ENCODE measurements at places on chromosomes 7 and 10. TPM values are rescaled to one million over a fixed set of nuclear protein-coding genes. Genes with fewer than 3 reads are reported as not detected.
A peak's percentile ranks its signal among the peaks of the same experiment; 100 is the strongest.

DNA sequence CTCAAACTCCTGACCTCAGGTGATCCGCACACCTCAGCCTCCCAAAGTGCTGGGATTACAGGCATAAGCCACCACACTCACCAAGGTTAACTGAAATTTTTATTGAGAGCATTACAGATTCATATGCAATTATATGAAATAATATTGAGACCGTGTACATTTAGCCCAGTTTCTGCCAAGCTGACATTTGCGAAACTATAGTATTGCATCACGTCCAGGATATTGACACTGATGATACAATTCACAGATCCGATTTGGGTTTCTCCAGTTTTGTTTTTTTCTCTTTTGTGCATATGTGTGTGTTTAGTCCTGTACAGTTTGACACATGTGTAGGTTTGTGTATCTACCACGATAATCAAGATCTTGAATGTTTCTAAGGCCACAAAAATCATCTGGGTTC is 627.9 kb upstream of the FOXK1 start:
- no peak for DNase-seq

Gene XRCC2
- 6.9 TPM for total RNA-seq

GRCh38 chr10:101646364-101646763 is 48.6 kb downstream of the FBXW4 start:
- peak; percentile 53 for DNase-seq

GRCh38 chr7:143002898-143003297 is 24.0 kb downstream of the OR9A2 start:
- DNase-seq, result no peak

- DNase-seq, result no peak
Measured at GRCh38 chr10:59229441-59229840, 53.0 kb downstream of the PHYHIPL start.

Gene GIMAP8
- not detected for total RNA-seq

DNA sequence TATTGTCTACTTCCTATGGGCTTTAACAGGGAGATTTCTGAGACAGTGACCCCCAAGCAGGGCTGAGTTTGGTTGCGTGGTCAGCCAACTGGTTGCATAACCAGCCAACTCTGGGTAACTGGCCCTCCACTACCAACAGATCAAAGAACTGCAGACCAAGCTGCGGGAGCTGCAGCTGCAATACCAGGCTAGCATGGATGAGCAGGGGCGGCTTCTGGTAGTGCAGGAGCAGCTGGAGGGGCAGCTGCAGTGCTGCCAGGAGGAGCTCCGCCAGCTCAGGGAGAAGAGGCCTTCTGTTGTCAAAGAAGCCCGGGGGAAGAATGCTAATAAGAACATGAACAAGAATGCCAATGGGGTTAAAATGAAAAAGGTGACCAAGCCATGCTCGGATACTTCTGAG is 15.7 kb upstream of the FLNC start:
- no peak for DNase-seq

Gene ZNF786
- total RNA-seq, result 6.4 TPM

DNA sequence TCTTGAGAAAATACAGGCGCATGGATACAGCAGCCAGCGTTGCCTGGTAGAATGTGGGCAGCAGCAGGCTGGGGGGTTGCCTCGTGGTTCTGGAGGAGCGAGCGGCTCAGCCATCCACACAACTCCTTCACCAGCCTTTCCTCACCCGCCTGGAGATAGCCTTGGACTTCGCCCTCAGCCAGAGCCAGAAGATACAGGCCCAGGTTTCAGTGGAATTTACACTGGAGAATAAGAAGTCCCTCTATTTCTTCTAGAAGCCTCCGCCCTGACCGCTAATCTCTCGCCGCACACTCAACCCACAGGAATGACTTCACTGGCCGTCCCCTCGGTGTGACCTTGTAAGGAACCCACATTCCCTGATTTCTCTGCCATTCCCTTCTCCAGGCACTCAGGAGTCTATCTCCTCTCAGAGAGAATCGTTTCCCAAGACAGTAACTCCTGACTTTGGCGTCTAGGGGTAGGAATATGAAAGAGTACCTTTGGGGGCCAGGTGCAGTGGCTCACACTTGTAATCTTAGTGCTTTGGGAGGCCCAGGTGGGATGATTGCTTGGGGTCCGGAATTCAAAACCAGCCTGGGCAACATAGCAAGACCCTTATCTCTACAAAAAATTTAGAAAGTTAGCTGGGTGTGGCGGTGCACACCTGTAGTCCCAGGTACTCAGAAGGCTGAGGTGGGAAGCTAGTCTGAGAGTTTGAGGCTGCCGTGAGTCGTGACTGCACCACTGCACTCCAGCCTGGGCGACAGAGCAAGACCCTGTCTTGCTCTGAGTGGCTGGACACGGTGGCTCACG is 52.0 kb upstream of the ECHDC3 start:
- no peak for DNase-seq

- no peak for DNase-seq
Measured at GRCh38 chr7:112271162-112271561, 64.7 kb downstream of the ZNF277 start.

Gene PIP4K2A
- 39.2 TPM for total RNA-seq

GRCh38 chr10:54469587-54470323 is 331.3 kb downstream of the PCDH15 start:
- no peak for DNase-seq

- peak; percentile 55 for DNase-seq
Measured at GRCh38 chr7:150383710-150384397, 4.7 kb downstream of the ZNF775 start.

Gene EBF3
- total RNA-seq, result 0.24 TPM

Gene PON3
- total RNA-seq, result not detected

Gene PNLIP
- total RNA-seq, result not detected

Gene CLRN3
- total RNA-seq, result not detected

DNA sequence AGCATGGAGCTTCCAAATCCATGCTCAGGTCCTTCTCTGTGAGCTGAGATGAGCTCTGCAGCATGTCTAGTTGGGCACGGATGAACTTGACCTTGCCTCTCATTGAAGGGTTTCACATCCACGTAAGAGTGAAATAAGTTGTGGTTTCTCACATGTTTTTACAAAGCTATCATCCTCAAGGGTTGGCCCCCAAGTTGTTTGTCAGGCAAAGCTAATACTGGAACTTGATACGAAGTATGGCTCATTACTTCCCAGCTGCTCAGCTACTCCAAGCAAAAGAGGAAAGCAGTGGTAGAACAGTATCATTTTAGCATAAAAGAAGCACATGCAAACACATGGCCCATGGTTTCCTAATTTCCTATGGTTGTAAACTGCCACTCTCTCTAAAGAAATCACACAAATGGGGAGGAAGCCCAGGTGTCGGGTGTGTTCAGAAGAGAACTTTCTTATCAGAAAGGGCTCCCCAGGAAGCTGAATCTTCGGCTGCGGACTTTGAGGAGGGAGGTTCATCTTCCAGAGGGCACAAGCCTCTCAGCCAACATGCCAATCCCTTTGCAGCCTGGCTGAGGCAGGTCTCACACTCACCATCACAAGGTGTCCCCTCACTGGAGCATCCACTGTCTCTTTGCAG is 45.3 kb downstream of the PDLIM1 start:
- no peak for DNase-seq

- peak; percentile 33 for DNase-seq
Measured at GRCh38 chr10:119252051-119252465, 44.7 kb downstream of the GRK5 start.

GRCh38 chr10:46270086-46270811 is 16.5 kb upstream of the ANTXRL start:
- no peak for DNase-seq

DNA sequence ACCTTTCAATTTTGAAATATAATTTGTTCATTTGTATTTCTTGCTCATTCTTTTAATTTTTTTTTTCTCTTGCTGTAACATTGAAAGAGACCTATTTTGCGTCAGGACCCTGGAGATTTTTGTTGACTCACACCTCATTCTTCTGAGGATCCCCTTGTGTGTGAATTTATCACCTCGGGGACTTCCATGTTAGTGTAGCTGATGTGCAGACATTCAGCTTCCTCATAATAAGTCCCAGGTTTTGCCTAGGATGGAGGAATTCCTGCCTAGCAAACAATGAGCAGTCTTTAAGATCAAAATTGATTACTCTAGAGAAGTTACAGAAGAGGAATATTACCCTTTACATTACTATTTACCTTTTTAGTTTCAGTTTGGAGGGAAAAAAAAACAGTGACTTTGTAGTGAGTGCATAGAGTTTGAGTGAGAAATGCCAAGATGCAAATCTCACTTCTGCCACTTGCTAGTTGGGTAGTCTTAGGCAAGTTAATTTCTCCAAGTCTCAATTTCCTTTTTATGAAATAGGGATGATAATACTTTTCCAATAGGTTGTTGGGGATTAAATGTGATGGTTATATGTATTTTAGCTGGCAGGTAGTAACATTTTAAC is 14.3 kb downstream of the TES start:
- no peak for DNase-seq

- DNase-seq, result no peak
Measured at GRCh38 chr10:124085680-124086079, 7.7 kb downstream of the CHST15 start.

- no peak for DNase-seq
Measured at GRCh38 chr7:138556771-138557484, 96.9 kb downstream of the TRIM24 start.

DNA sequence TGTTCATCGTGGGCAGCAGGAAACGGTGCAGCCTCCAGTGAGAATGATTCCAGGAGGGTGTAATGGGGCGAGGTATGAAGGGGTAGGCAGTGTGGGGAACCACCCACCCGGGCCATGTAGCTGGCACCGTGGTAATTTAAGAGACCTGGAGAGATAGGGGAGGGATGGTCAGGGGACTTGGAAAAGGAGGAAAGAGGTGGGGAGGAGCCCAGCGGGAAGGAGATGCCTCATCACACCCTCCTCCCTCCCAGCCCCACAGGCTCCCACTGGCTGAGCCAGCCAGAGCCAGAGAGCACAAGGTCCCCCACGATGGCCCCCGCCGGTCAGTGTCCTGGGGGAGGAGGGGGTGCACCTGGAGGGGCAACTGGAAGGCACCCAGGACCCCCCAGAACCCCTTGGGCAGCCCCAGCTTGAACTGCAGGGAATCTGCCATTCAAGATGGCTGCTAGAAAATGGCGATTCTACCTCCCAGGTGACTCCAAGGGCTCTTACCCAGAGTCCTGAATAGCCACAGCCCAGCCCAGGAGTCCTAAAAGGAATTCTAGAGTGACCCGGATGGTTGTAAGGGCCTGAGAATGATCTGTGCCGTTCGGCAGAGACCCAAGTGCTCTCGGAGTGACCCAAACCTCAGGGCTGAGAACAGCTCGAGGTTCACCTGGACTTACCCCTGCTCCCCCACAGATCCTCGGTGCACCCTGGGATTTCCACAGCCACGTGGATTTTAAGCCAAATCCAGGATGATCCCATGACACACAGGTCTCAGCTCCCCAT is 28.8 kb downstream of the CALML3 start:
- no peak for DNase-seq

Gene FAM241B
- total RNA-seq, result 27.8 TPM

Gene SNCG
- total RNA-seq, result 71.1 TPM

GRCh38 chr7:100641463-100641859 is at the start of gene TFR2:
TSS of gene TFR2 (minus strand) at chr7:100641552. CDS start at chr7:100641509, 43 bp downstream.
- no peak for DNase-seq

DNA sequence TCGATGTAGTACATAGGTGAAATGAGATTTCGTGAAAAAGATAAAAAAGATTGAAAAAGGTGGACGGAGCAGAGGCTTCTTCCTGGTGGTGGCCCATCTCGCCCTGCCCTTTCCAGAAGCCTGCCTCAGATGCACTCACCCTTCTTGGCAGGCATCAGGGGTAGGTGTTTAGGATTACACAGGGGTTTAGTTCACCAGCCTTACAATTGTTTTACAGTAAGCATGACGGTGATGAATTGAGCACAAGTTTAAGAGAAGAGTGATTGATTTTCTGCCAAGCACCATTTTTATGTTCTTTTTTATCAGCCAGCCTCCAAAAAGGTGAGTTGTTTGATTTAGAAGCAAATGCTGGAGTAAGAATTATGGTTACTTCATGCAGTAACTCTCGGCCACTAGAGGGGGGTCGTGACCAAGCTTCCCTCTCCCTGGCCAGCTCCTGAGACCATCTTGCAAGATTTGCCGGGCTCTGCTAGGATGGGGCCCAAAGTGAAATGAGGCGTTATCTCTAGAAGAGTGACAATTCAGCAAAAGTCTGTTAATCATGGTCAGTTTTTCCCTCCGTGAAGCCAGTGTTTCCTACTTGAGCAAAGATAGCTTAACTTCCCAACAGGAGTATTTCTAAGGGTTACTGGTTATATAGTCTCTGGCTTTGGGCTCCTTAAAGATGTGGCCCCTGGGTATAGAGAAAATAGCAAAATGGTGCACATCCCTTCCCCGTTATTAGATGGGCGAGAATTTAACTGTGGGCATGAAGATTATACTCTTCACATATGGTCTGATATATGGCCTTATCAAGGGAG is 228.8 kb downstream of the BMPER start:
- DNase-seq, result peak; percentile 89

Gene PLEKHS1
- not detected for total RNA-seq

DNA sequence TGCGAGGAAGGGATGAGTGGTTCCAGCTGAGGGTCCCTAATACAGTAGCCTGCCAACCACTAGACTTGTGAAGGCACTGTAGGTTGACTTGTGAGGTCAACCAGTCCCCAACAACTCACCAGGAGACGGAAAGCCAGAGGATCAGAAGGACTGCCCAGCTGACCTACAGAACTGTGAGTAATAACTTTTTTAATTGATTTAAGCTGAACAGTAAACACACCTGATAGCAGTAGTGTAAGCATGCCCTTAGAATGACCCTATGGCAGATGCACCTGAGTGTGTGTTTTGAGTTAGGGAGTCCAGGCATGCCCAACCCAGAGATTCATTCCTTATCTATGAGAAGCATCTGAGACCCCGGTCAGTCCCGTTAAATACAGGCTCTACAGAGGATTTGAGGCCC is 14.1 kb downstream of the PRLHR start:
- DNase-seq, result no peak

- DNase-seq, result no peak
Measured at GRCh38 chr7:21364801-21365271, 63.0 kb upstream of the SP4 start.

DNA sequence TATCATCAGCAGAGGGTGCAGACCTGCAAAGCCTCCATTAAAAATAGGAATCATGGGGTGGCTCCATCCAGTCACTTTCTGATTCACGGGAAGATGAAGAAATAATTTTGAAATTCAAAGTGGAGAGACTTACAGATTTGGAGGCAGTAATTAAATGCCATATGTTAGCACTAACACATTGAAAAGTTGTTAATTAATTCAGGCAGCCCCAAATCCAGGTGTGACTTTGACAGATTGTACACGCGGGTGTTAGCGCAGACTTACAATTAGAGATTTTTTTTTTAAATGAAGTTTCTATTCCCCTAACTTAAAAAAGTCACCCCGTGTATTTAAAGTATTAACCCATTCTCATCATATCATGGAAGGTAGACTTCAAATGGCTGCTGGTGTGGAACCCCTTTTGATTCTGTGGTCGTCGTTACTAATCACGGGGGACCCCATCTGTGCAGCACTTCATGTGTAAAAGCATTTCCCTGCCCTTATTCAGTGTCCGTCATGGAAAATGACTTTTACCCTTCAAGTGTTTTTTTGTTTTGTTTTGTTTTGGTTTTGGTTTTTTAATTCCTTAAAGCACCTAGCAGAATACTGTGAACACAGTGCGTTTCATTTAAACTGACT is 235.8 kb downstream of the CELF2 start:
- DNase-seq, result no peak

- DNase-seq, result no peak
Measured at GRCh38 chr10:49115796-49116508, 630 bp upstream of the VSTM4 start.

Gene ADAP1
- 21.3 TPM for total RNA-seq

Gene TBL2
- 108 TPM for total RNA-seq

GRCh38 chr10:114042895-114043531 is 653 bp upstream of the ADRB1 start:
- no peak for DNase-seq

- DNase-seq, result peak; percentile 22
Measured at GRCh38 chr10:78654047-78654590, 414.6 kb upstream of the ZMIZ1 start.

Data from G401 (cell line).